Omental fat pad (tissue), 4 donors: ENCODE measurements at places on chromosomes 1 and 21.
A peak's percentile ranks its signal among the peaks of the same experiment; 100 is the strongest.

- no peak for DNase-seq
Measured at GRCh38 chr1:94719926-94720793, 100.0 kb upstream of the SLC44A3 start.

- DNase-seq = no peak
Measured at GRCh38 chr1:186595969-186596368, 84.3 kb downstream of the PTGS2 start.

DNA sequence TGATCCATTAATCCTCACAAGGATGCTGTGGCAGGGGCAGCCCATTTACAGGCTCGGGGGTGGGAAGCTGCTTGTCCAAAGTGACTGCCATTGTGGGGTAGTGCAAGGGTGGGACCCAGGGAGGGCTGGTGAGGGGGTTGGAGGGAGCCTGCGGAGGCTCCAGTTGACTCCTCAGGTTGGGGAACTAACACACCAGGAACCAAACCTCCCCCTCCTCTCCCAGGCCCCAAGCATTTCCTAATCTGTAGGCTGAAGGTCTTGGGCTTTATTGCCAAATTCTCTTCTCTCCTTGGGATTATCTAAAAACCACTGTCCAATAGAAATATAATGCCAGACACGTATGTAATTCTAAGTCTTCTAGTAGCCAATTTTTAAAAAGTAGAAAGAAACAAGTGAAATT lies 18.2 kb downstream of the IKBKE start:
- DNase-seq = no peak

- no peak for DNase-seq
Measured at GRCh38 chr21:43603233-43603626, 56.1 kb downstream of the HSF2BP start.

- DNase-seq = no peak
Measured at GRCh38 chr1:203308328-203308922, 3.1 kb downstream of the BTG2 start.

DNA sequence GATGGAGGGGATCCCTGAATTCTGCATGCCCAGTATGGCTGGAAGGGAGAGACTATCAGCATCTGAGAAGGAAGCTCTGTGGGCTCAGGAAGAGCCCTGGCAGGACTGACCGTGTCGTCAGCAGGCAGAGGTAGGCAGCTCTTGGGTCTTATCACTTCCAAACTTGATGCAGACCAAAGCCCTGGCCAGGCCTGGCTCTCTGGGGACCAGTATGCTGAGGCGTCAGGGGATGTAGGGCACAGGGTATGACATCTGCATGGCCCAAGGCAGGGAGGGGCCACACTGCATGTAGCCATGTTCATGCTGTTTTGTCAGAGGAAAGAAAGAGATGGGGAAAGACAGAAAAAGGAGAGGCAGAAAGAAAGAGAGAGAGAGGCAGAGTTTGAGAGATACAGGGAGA lies 6.3 kb downstream of the FGR start:
- DNase-seq = no peak

- DNase-seq = no peak
Measured at GRCh38 chr1:229751610-229752009, 125.6 kb downstream of the URB2 start.

DNA sequence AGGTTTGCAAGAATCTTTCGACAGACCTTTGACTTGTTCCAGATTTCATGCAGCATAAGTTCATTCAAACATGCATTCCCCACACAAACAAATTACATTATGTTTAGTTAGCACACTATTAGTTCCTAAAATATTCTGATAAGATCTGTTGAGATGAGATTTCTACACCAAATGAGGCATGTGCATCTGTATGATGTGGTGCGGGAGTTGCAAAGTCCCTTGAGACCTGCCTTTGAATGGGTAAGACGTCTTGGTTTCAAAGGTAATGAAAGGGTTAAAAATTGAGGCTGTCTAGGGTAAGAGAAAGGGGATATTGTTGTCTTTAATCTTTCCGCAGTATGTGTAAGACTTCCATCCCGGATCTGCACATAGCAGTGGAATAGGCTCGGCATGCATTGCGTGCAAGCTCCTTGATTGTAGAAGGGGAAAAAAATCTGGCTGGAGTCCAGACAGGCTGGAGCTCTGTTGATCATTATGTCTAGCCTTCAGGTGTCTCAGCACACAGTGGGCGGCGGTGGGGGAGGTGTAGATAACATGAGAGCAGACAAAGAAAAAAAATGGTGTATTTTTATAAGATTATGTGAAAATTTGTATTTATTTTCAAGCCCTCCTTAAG lies 296.6 kb downstream of the PTPRC start:
- DNase-seq = peak; percentile 55

DNA sequence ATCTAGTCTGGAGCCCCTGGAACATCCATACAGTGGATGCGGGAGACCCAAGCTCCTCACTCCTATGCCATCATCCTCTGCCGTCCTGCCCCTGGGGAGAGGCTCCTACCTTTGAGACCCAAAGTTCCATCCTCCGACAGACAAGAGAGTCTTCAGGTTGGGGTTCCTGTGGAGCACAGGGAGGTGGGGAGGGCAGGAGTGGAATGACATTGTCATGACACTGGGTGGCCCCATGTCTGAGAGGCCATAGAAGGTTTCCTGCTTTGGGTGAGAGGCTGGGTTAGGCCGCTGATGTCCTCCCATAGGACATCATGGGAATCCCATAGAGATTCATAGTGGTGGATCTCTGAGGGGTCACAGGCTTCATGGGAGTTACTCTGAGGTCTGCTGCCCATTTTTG lies 2.0 kb downstream of the CHI3L1 start:
- no peak for DNase-seq

GRCh38 chr1:247100676-247101279 lies 3.4 kb downstream of the ZNF669 start:
- no peak for DNase-seq

DNA sequence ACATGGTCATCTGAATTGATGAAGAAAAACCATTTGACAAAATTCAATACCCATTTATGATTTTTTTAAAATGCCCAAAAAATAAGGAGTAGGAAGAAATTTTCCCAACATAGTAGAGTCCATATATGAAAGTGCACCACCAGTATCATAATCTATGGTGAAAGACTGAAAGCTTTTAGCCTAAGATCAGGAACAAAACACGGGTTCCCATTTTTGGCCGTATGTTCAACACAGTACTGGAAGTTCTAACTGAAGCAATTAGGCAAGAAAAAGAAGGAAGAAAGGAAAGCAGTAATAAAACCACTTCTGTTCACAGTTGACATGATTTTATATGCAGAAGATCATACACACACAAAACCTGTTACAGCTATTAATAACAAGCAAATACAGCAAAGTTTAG lies 227.8 kb upstream of the RAB4A start:
- DNase-seq = no peak

GRCh38 chr1:203695116-203695515 lies 68.5 kb downstream of the ATP2B4 start:
- DNase-seq = no peak

- no peak for DNase-seq
Measured at GRCh38 chr1:95650631-95651030, 416.6 kb downstream of the RWDD3 start.

GRCh38 chr1:205711105-205712048 lies 31.1 kb upstream of the SLC45A3 start:
- peak; percentile 58 for DNase-seq

DNA sequence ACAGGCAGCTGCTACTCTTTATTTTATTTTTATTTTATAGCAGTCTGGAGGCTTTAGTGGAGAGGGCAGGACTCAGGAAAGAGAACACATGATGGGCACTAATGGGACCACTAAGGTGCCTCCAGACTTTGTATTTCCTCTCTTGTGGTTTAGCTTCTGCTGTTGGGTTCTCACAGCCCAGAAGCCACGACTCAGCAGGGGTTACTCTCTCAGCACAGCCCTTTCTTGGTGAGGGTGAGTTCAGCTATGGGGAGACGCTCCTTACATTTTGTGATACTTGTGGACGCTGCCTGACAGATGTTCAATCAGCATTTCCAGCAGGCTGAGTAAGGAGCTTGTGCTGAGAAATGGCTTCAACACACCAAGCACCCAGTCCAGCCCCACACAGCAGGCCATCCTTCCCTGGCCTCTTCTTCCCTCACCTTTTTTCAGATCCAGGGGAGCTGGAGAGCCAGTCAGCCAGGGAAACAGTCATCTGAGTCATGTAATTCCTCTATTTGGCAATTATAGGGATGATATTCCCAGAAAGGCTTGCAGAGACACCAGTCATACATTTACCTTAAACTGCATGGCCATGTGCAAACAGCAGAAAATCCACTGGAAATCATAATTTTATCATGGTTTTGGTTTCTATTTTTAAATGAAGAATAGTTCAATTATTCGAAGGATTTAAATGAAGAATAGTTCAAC lies 53.2 kb upstream of the RAB3GAP2 start:
- no peak for DNase-seq

GRCh38 chr1:197761654-197762053 lies 13.6 kb downstream of the DENND1B start:
- DNase-seq = no peak

DNA sequence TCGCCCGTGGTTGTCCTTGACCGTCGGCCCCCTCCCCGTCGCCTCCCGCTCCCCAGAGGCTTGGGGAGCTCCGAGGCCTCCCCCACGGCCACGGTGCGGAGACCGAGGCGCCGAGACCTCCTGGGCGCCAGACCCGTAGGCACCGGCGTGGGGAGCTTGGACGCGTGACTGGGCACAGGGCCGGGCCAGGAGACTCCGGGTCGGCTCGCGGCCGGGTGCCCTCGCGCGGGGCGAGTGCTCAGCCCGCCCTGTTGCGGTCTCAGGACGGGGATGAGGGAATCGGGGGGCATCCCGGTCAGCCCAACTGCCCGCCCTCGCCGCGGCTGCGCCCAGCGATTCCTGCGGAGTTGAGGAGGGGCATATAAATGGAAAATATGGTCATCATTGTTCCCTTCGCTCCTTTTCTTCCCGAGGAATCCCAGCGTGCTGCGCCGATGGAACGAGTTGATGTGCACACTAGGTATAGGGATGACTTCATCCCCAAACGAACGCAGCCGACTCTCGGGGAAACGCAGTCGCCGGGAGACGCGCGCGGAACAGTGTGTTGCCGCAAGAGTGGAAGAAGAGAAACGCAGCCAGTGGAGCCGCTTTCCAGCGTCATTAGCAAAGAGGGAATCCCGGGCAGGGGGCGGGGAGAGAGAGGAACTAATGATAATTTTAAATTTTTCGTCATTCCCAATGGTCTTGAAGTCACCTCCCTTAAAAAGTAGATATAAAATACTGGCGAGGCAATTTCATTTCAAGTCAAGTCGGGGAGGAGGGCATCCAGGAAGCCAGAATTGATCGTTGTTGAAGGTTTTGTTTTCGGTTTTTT lies 747 bp upstream of the ENAH start:
- DNase-seq = peak; percentile 62

DNA sequence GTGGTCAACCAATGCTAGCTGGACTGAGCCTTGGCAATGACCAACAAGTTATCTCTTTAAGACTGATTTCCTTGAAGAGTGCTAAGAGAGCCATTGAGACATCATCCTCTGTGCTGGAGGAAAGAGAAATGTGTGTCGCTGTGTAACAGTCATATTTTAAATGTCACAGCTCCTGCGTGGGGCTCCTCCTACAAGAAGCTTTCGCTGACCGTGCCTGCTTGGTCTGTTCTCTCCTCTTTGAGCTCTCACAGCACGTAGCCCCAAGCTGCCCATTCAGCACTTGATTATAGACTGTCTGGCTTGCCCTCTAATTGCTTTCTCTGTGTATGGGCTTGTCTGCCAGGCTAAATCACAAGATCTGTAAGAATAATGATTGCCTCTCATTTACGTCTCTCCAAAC lies 221.3 kb downstream of the FOXD2 start:
- no peak for DNase-seq

GRCh38 chr1:97114842-97115241 lies 393.3 kb downstream of the PTBP2 start:
- no peak for DNase-seq

DNA sequence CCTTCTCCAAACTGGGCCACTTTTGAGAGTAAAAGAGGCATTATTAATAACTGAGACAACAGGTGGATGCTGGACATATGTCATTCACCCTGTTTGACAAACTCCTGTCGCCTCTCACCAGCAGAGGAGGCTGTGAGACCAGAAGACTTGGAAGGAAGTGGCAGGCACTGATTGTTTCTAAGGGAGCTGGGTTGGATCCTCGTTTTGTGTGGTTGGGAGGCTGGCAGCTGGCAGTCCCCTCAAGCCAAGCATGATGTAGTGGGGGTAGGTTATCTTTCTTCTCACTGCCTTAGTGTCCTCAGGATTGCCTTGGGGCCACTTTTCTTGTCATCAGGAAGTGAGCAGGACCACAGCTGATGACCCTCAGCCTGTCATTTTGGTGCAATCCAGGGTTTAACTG lies 86.5 kb upstream of the KCNJ15 start:
- no peak for DNase-seq

- no peak for DNase-seq
Measured at GRCh38 chr1:219463636-219464035, 149.3 kb downstream of the ZC3H11B start.

DNA sequence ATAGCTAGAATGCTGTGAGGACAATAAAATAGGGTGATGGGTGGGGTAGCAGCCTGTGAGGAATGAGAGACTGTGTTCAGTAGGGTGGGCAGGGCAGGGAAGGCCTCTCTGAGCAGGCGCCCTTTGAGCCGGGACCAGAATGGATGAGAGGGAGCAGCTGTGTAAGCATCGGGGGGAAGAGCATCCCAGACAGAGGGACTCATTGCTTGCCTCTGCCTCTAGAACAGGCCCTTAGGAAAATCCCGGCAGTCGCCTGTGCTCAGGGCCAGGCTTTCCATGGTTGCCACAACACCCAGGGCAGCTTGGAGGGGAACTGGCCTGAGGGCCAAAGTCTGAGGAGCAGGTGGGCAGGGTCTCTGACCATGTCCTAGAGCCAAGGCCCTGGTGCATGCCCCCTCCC lies 774 bp downstream of the SLC2A7 start:
- no peak for DNase-seq

DNA sequence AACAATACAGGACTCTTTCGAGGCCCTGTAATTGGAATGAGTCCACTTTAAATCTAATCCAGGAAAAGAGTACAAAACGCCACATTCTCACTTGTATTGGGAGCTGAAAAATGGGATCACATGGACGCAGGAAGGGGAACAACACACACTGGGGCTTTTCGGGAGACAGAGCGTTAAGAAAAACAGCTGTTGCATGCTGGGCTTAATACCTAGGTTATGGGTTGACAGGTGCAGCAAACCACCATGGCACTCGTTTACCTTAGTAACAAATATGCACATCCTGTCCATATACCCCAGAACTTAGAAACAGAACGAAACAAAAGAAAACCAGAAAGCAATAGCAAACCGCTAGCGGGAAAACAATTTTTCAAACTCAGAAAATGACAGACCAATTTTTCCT lies 1532.7 kb upstream of the TPTE start:
- no peak for DNase-seq

GRCh38 chr1:99227056-99227897 lies 37.0 kb upstream of the PLPPR4 start:
- DNase-seq = no peak

DNA sequence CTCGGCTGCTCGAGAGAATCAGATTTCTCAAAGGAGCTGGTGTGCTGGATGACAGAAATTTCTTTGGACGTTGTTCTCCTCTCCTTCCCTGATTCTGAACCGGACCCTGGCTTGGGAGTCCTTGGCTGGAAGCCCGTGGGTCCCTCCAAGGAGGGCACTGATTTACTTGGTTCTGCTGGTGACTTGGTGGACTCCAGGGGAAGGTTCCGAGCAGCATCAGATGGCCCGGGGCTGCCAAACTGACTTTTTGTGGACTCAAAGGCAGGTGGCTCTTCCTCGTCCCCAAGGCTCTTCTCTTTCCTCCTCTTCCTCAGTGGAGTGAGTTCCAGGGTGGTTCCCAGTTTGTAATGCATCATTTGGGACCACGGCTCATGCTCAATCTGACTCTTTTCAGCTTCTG lies 97.9 kb upstream of the EDN2 start:
- no peak for DNase-seq

- no peak for DNase-seq
Measured at GRCh38 chr1:226779561-226779960, 40.5 kb upstream of the ITPKB start.

GRCh38 chr1:150708595-150708994 lies 11.6 kb upstream of the GOLPH3L start:
- no peak for DNase-seq
